Activated CD8-positive, alpha-beta memory T cell treated with anti-CD3 and anti-CD28 coated beads for 4 hours (primary cell): ENCODE measurements at places on chromosomes 6 and 20.

DNA sequence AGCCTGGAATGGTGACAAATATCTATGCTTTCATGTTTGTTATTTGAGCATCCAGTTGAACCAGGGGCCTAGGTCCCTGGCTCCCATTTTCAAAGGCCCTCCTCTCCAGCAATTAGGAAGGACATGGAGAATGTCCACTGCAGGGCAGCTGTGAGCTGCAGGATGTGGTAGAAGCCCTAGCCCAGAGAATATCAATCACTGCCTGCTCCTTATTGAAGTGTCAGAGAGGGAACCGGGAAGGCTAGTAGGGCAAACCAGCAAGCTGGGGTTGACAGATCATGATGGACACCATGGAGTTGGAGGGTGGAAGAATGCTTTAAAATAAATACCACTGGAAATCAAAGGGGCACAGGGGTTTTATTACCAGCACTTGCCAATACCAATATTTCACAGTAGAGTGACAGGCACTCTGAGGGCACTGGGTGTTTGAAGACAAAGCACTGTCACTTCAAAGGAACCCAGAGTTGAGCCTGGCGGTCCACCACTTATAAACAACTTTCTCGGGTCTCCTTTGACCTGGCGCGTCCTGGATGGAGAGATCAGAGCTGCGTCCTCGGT, 47.7 kb downstream of the ZNF831 start:
- DNase-seq: no peak

DNA sequence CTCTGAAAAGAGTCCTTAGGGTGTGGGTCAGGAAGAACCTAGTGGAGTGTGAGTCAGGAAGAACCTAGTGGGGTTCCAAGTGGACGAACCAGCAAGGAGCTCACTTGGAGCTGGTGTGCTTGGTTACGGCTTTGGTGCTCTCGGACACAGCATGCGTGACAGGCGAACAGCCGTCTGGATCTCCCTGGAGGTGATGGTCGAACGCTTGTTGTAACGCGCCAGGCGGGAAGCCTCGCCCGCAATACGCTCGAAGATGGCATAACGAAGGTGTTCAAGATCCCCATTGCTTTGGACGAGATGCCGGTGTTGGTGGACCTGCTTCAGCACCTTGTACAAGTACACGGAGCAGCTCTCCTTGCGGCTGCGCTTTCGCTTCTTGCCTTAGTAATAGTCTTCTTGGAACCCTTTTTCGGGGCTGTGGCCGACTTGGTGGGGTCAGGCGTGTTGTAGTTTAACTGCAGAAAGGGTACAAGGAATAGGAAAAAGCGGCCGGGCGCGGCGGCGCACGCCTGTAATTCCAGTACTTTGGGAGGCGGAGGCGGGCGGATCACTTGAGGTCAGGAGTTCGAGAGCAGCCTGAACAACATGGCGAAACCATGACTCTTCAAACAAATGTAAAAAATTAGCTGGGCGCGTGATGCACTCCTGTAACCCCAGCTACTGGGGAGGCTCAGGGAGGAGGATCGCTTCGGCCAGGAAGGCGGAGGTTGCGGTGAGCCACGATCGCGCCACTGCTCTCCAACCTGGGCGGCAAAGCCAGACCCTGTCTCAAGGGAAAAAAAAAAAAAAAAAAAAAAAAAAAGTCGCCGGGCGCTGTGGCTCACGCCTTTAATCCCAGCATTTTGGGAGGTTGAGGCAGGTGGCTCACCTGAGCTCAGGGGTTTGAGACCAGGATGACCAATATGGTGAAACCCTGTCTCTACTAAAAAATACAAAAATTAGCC, 48.0 kb downstream of the OR2B2 start:
- no peak for DNase-seq

- no peak for DNase-seq
These were observed 797.7 kb upstream of the MAN1A1 start for GRCh38 chr6:120147071-120147871.

- peak; percentile 10 for DNase-seq
These were observed 100.8 kb downstream of the FAM217A start for GRCh38 chr6:3977875-3978711.

- no peak for DNase-seq
These were observed 115.3 kb downstream of the SYNDIG1 start for GRCh38 chr20:24584538-24585356.

- DNase-seq: no peak
These were observed 705.6 kb downstream of the UTRN start for GRCh38 chr6:144990784-144991183.

GRCh38 chr20:33515569-33516216, 25.8 kb downstream of the CBFA2T2 start:
- no peak for DNase-seq

DNA sequence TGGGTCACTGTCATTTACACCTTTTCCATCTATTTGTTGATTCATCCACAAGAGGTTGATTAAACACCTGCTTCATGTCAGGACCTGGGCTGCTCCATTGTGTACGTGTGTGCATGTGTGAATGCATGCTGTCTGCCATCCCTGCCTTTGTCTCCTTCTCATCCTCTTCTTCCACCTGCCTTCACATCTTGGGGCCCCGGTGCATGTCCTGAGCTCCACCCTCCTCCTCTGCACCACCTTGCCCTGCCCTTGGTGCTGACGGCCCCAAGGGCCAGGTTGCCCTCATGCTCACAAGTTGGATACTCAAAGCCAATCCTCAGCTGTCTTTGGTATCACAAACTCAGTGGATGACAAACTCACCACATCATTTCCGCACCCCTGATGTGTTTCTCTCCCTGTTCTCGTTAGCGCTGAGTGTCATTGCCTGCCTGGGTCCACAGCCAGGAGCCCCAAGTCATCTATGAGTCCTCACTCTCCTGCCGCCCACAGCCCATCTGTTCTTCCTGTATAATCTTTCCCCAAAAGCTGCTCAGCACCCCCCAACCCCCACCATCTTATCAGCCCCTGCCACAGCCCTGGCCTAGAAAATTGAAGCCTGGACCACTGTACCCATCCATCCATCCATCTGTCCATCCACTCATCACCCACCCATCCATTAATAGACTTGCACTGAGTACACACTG, 85.0 kb downstream of the SRC start:
- DNase-seq: no peak

- DNase-seq: no peak
These were observed 306.7 kb downstream of the CDH4 start for GRCh38 chr20:61558726-61559125.

DNA sequence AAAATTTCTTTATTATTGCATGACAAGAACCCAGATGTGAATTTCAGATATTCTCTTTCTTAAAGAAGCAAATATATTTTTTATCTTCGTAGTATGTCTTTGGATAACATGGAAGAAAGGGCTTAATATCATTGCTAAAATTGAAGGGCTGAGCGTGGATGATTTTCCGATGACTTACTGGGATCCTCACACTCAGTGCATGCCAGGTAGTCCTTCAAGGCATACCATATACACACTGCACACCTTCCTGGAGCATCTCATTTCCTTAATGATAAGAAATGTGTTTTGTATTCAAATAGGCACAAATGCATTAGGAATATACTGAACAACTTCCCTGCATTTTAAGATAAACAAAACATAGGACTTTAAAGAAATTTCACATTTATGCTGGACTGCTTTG, 193.9 kb upstream of the MAP3K7 start:
- no peak for DNase-seq

- DNase-seq: no peak
These were observed 8.0 kb upstream of the RAET1L start for GRCh38 chr6:150033207-150033771.

GRCh38 chr6:10587656-10588406, 66.7 kb downstream of the GCNT2 start:
- DNase-seq: no peak

GRCh38 chr6:113893866-113894265, 36.7 kb downstream of the MARCKS start:
- no peak for DNase-seq

- no peak for DNase-seq
These were observed 30.5 kb upstream of the SLCO4A1 start for GRCh38 chr20:62611819-62612218.
